Brain microvascular endothelial cell (primary cell): ENCODE measurements at places on chromosomes 16 and 17.
A peak's percentile ranks its signal among the peaks of the same experiment; 100 is the strongest.

GRCh38 chr17:16363749-16364536 lies 10.7 kb upstream of the CENPV start:
- DNase-seq = peak; percentile 69

DNA sequence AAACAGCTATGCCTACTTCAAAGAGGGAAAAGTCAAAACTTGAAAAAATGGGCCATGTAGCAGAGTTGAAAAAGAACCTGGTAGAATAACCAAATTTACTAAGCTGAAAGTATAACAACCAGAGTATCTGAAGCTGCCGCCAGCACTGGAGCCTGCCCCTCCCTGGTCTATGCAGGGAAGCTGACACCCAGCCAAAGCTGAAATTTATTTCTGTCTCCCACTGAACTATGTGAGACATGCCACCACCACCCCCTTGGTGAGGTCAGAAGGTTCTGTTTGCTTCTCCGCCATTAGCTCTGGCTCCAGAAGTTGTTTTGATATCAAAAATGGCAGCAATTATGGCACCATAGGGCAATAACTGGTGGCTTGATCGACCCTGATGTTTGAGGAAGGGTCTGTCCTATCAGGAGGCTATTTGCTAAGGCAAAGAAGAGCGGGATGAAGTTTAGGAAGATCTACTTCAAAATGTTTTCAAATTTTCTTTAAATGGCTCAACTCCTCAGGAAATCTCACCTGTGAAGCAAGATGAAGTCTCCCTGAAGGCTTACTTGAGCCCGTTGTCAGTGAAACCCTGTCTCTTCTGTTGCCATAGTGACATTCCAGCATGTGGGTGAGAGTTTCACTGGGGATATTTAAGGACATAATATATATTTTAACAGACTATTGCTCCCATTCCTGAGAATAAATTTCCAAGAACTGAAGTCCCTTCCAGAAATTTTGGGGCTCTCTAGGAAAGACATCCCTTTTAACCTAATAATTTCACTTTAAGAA lies 122.0 kb downstream of the COPRS start:
- DNase-seq = no peak

- DNase-seq = no peak
Observed at GRCh38 chr16:58644765-58645487, 15.3 kb upstream of the CNOT1 start.

GRCh38 chr17:66625311-66625767 lies 209.6 kb upstream of the CACNG5 start:
- DNase-seq = no peak
